ENCODE measurements at places on chromosomes 7 and 10. TPM values are rescaled to one million over a fixed set of nuclear protein-coding genes. Genes with fewer than 3 reads are reported as not detected.

The VWDE gene
- total RNA-seq, result 0.09 TPM

The GNGT1 gene
- not detected for total RNA-seq

The KCNIP2 gene
- total RNA-seq, result 2.3 TPM

The MXI1 gene
- total RNA-seq, result 51.9 TPM

The FOXP2 gene
- 9.9 TPM for total RNA-seq

The MEOX2 gene
- 31.7 TPM for total RNA-seq

The HOXA3 gene
- 7.2 TPM for total RNA-seq

The BAMBI gene
- 12.9 TPM for total RNA-seq

The NRF1 gene
- 11.7 TPM for total RNA-seq

The SEMA4G gene
- 1.1 TPM for total RNA-seq

The TFEC gene
- 13.5 TPM for total RNA-seq

The SPDYE5 gene
- total RNA-seq, result not detected
